Caco-2 (cell line): ENCODE measurements at places on chromosomes 7 and 10. TPM values are rescaled to one million over a fixed set of nuclear protein-coding genes. Genes with fewer than 3 reads are reported as not detected.
A peak's percentile ranks its signal among the peaks of the same experiment; 100 is the strongest.

DNA sequence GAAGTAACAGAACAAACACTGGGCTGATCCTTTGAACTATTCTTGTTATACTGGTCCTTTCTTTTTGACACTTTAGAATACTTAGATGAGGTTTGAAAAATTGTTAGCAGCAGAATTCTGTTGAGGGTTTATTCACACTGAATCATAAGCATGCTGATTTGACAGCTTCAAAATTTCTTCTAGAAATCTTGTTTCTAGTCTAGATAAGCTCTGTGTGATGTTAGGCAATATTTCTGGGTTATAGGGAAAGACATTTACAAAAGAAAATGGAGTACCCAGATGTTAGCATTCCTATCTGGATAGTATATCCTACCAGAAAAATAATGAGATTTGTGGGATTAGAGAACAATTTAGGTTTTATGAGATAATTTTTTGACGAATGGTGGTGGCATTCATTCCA, 12.1 kb downstream of the CSTF2T start:
- no peaks in the 10 kb centered on the region for H3K36me3 ChIP-seq
- no peak overlapping the region for H3K4me3 ChIP-seq
- H3K27me3 ChIP-seq: no peaks in the 10 kb centered on the region
- no peak for DNase-seq
- H3K4me1 ChIP-seq: peaks cover 12% of the 10 kb centered on the region
- no peak overlapping the region for H3K27ac ChIP-seq

DNA sequence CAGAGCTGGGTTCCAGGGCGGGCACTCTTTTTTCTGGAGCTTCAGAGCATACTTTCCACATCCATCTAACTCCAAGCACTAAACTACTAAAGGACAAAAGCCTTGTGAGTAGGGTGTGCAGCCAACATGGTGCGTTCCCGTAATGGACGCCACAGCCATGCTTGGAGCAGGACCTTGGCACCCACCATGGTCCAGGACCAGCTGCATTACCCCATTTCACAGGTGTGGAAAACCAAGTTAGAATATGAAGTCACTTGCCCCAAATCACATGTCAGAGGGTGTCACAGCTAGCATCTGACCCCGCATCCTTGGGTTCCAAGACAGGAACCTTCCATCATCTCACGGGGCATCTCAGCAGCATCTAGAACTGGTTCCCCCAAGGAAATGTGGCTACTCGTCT, 112.4 kb downstream of the SMURF1 start:
- peaks cover 13% of the 10 kb centered on the region; the same call in 1 of the 2 replicates for H3K4me1 ChIP-seq
- H3K4me3 ChIP-seq: no peak overlapping the region
- H3K27ac ChIP-seq: no peak overlapping the region
- no peak for DNase-seq

- peaks cover 39% of the 10 kb centered on the region for H3K4me1 ChIP-seq
- H3K36me3 ChIP-seq: no peaks in the 10 kb centered on the region
- peak overlapping the region; percentile 83 for H3K27ac ChIP-seq
- H3K4me3 ChIP-seq: peak overlapping the region; percentile 38
- DNase-seq: peak; percentile 66
Observed at GRCh38 chr7:47635091-47636080, 53.5 kb upstream of the TNS3 start.

DNA sequence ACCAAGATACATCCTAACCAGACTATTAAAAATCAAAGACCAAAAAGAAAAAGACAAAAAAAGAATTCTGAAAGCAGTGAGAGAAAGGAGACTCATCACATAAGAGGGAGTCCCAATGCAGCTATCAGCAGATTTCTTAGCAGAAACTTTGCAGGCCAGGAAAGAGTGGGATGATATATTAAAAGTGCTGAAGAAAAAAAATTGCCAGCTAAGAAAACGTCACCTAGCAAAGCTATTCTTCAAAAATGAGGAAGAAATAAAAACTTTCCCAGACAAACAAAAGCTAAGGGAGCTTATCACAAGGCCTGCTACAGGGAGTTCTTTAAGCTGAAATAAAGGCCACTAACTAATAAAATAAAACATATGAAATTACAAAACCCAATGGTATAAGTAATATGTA, 40.5 kb upstream of the CDK6 start:
- no peaks in the 10 kb centered on the region for H3K27me3 ChIP-seq
- H3K4me1 ChIP-seq: no peaks in the 10 kb centered on the region
- no peak for DNase-seq
- H3K4me3 ChIP-seq: no peak overlapping the region
- no peak overlapping the region for H3K27ac ChIP-seq
- H3K36me3 ChIP-seq: no peaks in the 10 kb centered on the region

- no peaks in the 10 kb centered on the region for H3K4me1 ChIP-seq
- no peak for DNase-seq
- H3K27me3 ChIP-seq: no peaks in the 10 kb centered on the region
- no peak overlapping the region for H3K4me3 ChIP-seq
- no peaks in the 10 kb centered on the region for H3K36me3 ChIP-seq
- no peak overlapping the region for H3K27ac ChIP-seq
Observed at GRCh38 chr7:28872226-28872625, 85.9 kb downstream of the TRIL start.

DNA sequence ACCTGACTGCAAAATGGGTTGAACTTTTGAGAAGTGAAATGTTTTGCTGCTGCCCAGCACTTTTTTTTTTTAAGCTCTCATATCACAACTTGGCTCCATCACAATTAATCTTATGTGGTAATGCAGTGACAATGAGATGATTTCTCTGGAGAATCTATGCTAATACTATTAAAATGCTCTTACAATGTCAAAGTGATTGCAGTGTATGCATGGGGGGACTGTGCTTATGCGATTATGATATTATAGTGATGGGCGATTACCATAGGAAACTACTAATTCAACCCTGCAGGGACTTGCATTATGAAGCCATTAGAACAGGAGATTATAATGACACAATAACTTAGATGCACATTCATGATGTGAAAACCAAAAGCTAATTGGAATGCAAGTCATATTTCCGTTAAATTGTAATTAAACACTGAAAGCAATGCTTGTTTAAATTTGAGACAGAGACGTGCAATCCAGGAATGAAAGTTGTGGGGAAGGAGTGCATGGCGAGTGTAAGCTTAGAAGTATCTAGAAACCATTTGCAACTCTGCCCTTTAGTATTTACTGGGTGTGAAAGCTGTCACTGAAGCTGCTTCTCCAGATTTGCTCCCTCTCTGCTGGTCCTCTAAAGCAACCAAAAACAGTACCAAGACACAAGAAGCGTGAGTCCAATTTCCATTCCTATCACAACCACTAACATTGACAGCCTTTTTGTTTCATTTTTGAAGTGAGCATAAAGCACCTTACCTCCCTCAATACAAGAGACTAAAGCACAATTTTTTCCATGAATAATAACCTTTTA, 21.6 kb downstream of the PTER start:
- no peak overlapping the region for H3K4me3 ChIP-seq
- no peak for DNase-seq
- H3K36me3 ChIP-seq: no peaks in the 10 kb centered on the region
- peaks cover 8% of the 10 kb centered on the region; the same call in 1 of the 2 replicates for H3K4me1 ChIP-seq
- no peaks in the 10 kb centered on the region for H3K27me3 ChIP-seq
- no peak overlapping the region for H3K27ac ChIP-seq

DNA sequence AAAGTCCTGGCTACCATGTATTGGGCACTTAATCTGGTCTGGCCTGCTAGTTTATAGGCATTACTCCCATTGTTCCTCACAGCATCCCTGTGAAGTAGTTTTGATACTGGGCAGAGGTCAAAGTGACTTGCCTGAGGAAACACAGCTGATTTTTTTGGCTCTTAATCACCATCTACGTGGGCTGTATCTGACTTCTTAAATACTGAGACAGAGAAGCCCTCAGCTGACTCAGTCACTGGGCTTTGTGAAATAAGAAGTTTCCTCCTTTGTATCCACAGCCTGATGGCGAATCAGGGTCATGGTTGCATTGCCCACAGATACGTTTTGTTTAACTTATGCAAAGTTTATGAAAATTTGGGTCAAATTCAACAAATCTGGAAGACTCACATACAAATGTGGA, 13.2 kb downstream of the TACR2 start:
- H3K4me1 ChIP-seq: peaks cover 6% of the 10 kb centered on the region; the same call in 1 of the 2 replicates
- H3K36me3 ChIP-seq: no peaks in the 10 kb centered on the region
- no peak overlapping the region for H3K27ac ChIP-seq
- no peak for DNase-seq

GRCh38 chr7:47000561-47000960, 581.4 kb downstream of the TNS3 start:
- no peak overlapping the region for H3K4me3 ChIP-seq
- no peak overlapping the region for H3K27ac ChIP-seq
- H3K27me3 ChIP-seq: no peaks in the 10 kb centered on the region
- no peaks in the 10 kb centered on the region for H3K4me1 ChIP-seq

DNA sequence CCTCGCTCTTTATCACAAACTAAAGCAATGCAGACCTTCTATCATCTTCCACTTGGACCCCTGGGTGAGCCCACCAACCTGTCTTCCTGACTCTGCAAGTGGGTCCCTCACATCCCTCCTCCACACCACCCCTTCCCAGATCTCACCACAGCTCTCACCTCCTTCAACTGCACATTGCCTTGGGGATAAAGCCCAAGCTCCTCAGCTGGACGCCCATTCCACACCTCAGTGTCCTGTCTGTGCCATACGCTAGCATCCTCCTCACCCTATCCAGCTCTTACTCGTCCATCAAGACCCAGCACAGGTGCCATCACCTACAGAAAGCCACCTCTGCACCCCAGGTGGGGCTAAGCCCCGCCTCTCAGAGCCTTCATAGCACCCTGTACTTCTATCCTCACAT, 141.0 kb upstream of the LANCL2 start:
- H3K4me3 ChIP-seq: no peak overlapping the region
- no peaks in the 10 kb centered on the region for H3K4me1 ChIP-seq
- no peak overlapping the region for H3K27ac ChIP-seq
- no peaks in the 10 kb centered on the region for H3K36me3 ChIP-seq

GRCh38 chr10:80870282-80870681, 332.6 kb downstream of the SH2D4B start:
- H3K27ac ChIP-seq: no peak overlapping the region
- no peaks in the 10 kb centered on the region for H3K4me1 ChIP-seq
- no peaks in the 10 kb centered on the region for H3K27me3 ChIP-seq
- no peak overlapping the region for H3K4me3 ChIP-seq

- H3K4me1 ChIP-seq: no peaks in the 10 kb centered on the region
- H3K27ac ChIP-seq: no peak overlapping the region
- DNase-seq: no peak
- no peaks in the 10 kb centered on the region for H3K36me3 ChIP-seq
Observed at GRCh38 chr7:1200045-1200444, 32.6 kb upstream of the UNCX start.

GRCh38 chr7:38658921-38659320, 27.7 kb upstream of the AMPH start:
- no peaks in the 10 kb centered on the region for H3K27me3 ChIP-seq
- H3K4me1 ChIP-seq: no peaks in the 10 kb centered on the region
- no peak overlapping the region for H3K27ac ChIP-seq
- no peak for DNase-seq
- H3K36me3 ChIP-seq: no peaks in the 10 kb centered on the region

DNA sequence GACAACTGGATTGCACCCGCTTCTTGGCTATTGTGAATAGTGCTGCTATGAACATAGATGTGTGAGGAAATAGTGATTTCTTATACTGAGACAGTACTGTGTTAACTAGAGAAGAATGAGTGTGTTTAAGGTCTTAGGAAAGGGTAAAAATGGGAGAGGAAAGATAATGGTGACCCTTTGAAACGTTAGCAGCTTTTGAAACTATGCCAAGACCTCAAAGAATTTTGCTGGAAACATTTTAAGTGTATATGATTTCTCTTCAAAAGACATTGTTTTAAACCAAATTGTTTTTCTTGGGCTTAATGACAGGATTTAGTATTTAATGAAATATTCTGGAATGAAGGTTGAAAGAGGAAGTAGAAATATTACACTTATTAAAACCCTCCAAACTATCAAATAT, 100.8 kb upstream of the ARHGAP21 start:
- no peak overlapping the region for H3K27ac ChIP-seq
- DNase-seq: no peak
- no peaks in the 10 kb centered on the region for H3K36me3 ChIP-seq
- no peak overlapping the region for H3K4me3 ChIP-seq
- H3K27me3 ChIP-seq: no peaks in the 10 kb centered on the region

GRCh38 chr7:155998328-155998691, 186.0 kb upstream of the SHH start:
- H3K27ac ChIP-seq: no peak overlapping the region
- H3K36me3 ChIP-seq: no peaks in the 10 kb centered on the region

DNA sequence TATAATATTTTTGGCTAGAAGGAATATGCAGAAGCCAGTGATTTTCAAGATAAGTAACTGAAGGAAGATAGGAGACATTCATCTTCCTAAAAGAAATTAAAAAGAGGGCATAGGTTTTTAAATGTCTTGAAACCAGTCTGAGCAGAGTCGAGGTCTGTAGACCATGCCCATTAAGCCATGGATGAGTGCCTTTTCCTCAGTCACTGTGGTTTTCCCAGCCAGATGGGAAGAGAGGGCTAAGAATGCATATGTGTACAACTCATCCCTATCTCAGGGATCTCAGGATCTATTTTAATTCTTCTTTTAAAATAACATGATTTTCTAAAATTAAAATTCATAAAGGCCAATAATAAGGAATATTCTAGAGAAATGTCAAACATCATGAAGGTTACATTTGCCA, 112.8 kb downstream of the PPP1R3A start:
- H3K4me1 ChIP-seq: no peaks in the 10 kb centered on the region
- no peak for DNase-seq
- no peaks in the 10 kb centered on the region for H3K36me3 ChIP-seq
- H3K27ac ChIP-seq: no peak overlapping the region

DNA sequence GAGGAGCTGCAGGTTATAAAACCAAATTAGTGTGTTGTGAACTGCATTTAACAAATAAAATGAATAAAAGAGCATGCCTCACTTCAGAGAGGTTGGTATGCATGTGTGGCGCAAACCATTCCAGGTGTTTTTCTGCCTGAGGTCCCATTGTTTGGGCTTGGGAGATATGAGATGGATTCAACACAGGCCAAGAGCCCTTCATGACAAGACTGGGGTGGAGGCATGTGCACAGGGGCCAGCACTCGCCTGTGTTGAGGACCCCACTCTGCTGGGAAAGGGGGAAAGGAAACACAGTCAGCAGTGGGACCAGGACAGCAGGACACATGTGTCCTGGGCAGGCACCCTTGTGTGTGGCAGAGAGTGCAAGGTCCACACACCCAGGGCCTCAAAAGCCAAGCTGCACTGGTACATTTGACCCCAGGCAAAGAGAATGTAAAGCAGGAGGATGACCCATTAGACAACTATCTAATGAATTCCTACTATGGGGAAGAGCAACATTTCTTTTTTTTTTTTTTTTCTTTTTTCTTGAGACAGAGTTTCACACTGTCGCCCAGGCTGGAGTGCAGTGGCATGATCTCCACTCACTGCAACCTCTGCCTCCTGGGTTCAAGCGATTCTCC, 9.2 kb upstream of the SLC18A3 start:
- no peaks in the 10 kb centered on the region for H3K36me3 ChIP-seq
- peak; percentile 45 for DNase-seq
- H3K4me1 ChIP-seq: peaks cover 40% of the 10 kb centered on the region
- no peak overlapping the region for H3K27ac ChIP-seq

- no peak overlapping the region for H3K4me3 ChIP-seq
- H3K27me3 ChIP-seq: no peaks in the 10 kb centered on the region
- no peaks in the 10 kb centered on the region for H3K36me3 ChIP-seq
- H3K4me1 ChIP-seq: no peaks in the 10 kb centered on the region
- DNase-seq: no peak
Observed at GRCh38 chr10:61029411-61029810, 85.4 kb upstream of the RHOBTB1 start.

PHKG1 gene
- 1.1 and 1.6 TPM in 2 replicates for total RNA-seq

EPHB6 gene
- 2.7 and 3.9 TPM in 2 replicates for total RNA-seq

VGF gene
- 1.2 and 1.3 TPM in 2 replicates for total RNA-seq

CPA2 gene
- total RNA-seq: 26.1 and 27.6 TPM in 2 replicates

CALHM1 gene
- not detected in 2 replicates for total RNA-seq

ICA1 gene
- total RNA-seq: 30.7 and 34.2 TPM in 2 replicates

TRIM73 gene
- total RNA-seq: 0.82 and 0.86 TPM in 2 replicates

ACBD5 gene
- 36.7 and 38.3 TPM in 2 replicates for total RNA-seq

FMC1 gene
- total RNA-seq: 8.7 and 15.1 TPM in 2 replicates

CPA4 gene
- 0.59 and 0.72 TPM in 2 replicates for total RNA-seq

BLVRA gene
- 19.1 and 27.9 TPM in 2 replicates for total RNA-seq

ZNF746 gene
- 19.1 and 19.3 TPM in 2 replicates for total RNA-seq
